ENCODE measurements at places on chromosomes 7 and 10. TPM values are rescaled to one million over a fixed set of nuclear protein-coding genes. Genes with fewer than 3 reads are reported as not detected.

DNA sequence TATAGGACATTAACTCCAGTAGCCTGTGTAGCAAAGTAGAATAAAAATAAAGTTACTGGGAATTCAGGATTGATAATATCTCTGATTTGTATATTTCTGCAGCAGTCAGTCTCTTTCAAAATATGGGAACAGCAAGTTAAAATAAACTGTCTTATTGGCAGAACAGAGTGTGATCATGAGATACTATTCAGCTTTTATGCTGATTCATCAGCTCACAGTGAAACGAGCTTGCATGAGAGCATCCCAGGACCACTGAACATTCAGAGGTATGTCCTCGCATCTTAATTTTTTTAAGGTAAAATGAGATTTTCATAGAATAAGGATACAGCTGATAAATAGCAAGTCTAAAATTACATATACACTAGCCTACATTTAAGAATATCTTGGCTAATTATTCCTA, 282.5 kb upstream of the MYO3A start:
- DNase-seq: no peak

DNA sequence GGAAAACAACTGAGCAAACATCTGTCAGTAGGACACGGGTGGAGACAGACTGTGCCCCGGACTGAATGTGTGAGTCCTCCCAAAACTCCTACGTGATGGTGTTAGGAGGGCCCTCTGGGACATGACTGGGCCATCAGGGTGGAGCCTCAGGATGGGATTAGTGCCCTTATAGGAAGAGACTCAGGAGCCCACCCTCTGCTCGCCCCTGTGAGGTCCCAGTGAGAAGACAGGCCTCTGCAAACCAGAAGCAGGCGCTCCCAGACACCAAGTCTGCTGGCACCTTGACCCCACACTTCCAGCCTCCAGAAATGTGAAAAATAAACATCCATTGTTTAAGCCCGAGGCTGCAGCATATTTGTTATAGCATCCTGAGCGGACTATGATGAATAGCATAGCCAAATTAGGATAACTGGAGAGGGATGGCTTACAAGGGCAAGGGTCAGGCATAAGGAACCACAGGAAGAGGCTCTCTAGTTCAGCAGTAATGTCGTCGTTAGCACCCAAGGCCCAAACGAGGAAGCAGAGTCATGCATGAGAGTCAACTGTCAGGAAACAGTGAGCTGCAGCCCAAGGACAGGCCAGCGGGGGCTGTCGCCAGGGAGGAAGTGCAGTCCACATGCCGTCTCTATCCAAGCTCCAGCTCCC, 50.6 kb downstream of the PTPRN2 start:
- DNase-seq: no peak

- DNase-seq: no peak
Measured at GRCh38 chr10:114754445-114755320, 66.9 kb upstream of the FHIP2A start.

DNA sequence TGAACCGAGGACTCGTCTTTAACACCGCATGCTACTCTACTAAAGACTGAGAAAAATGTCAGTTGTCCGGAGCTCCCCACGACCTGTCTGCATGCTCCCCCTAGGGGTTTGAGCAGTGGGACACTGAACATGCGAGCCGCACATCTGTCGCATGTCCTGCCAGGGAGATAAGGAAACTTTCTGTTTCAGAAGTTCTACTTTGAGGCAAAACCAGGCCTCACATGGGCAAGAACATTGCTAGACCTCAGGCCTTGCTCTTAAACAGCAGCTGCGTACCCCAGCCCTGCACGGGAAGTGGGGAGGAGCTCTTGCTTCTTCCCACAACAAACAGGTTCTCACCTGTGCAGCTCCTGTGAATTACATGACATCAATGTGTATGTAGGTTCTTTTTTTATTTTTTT, 30.3 kb upstream of the HERPUD2 start:
- DNase-seq: no peak

DNA sequence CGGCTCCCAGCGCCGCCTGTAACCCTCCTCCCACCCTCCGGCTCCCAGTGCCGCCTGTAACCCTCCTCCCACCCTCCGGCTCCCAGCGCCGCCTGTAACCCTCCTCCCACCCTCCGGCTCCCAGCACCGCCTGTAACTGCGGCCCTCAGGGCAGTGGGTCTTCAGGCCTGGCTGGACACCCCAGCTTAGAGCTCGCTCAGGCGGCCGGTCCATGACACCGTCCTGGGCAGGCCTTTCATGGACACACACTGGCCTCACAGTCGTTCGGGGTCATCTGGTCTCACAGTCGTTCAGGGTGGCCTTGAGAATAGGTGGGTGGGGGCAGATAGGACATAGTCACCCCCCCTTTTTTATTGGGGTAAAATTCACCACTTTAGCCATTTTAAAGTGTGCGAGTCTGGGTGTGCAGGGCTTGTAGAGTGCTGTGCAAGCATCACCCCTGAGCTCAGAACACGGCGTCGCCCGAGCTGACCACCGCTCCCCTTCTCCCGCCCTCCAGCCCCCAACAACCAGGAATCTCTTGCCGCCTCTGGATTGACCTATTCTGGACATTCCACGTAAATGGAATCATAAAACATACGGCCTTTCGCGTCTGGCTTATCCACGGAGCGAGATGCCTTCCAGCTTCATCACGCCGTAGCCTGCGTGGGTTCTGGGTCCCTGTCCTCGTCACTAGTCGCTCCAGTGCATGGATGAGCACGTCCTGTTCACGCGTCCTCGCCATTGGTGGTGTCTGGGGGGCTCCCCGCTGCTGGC, 41.1 kb upstream of the CFAP46 start:
- DNase-seq: no peak

DNA sequence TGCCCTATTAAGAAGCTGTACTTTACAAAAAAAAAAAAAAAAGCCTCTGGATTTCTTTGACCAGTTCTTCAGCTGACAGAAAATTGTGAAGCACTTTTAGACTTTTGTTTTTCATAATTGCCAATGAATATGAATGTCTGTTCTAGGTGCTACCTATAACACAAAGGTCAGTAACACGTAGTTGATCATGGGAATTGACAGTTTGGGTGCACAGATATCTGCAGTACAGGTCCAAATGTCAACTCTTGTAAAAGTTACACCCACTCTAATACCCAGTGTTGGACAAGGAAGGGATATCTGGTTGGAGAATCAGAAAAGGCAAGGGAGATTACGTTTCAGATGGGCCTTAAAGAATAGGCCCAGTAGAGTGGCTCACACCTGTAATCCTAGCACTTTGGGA, 1.8 kb downstream of the REEP3 start:
- no peak for DNase-seq

DNA sequence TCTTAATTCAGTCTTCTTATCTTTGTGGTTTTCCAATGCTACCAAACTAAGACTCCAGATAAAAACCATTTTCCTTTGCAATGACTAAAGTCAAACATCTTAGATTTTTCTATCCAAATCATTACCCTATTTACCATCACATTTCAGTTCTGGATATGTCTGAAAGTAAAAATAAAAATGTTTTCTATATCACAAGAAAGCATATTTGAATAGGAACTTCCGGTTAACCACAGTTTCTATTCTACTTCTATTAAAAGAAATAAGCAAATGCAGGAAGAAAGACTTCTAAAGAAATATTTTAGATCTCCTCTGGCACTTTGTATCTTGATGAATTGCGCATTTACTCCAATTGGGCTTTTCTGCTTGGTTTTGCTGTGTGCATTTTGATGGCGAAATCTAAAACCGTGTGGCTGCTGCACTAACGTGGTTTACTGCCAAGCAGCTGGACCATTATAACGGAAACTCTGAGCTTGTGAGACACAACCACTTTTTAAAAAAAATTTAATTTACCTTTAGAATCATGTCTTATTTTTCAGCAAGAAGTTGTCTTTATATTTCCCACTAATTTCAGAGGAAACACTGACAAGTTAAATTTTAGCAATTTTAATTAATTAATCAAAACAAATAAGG, 146.1 kb downstream of the VPS50 start:
- DNase-seq: no peak

DNA sequence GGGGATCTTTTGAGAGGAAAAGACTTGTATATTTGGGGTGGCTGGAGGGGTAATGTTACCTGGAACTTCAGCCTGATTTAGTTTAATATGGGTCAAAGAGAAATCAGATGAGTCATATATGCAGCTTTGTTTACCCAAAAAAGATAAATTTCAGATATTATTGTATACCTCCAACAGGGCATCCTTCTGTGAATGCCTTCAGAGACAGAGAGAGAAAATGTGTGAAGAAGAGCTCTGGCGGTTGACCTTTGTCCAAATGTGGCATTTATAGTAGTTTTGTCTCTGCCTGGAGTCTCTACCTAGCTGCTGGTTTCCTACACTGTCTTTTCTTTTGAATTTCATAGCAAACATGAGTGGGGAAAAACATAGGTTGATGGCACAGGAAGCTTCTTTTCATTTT, 21.6 kb downstream of the LRMDA start:
- DNase-seq: no peak

DNA sequence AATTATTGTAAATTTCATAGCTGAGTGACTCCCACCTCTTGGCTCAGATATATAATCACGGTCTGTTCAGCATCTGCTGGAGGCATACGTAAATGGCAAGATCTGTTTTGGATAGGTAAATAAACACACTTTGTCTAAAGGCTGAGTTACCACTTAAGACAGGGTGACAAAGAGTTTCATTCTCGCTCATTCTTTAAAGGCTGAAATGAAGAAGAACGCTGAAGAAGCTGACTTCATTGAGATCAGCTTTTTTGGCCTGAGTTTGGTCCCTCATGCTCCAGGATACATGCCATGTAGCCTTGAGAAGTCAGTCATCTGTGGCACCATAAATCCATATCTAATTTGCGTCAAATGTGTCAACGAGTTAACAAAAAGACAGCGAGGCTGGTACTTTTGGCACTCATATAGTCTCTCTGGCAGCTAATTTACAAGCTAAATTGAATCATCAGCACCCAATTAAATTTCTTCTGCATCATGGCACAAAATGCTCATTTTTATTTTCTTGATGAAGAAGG, 309.9 kb downstream of the GPAM start:
- no peak for DNase-seq

The FAM170B gene
- total RNA-seq: not detected

DNA sequence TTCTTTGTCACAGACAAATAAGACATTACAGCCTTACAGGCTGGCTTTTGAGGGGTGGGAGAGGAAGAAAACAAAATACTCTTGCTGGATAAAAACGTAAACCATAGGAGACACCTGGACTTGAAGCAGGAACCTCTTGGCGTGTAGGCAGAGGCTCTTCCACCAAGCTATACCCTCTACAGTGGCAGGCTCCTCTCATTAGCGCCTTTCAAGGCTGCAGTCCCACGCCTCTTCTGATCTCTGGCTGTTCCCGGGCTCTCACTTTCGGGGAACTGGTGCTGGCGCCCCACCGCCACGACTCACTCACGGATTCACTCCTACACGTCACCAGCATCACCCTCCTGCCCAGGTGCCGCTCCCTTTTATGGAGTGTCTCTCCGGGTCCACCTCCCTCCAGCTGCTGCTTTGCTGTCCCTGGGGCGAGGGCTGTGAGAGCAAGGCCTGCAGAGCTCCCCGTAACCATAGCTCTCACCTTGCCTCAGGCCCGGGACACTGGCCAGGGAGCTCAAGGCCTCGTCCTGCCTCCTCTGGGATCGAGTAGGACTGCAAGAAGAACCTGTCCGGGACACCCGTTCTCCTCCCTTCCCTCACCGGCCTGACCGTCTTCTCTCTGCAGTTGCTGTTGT, 62.6 kb downstream of the ZNF777 start:
- DNase-seq: no peak

The RAB19 gene
- 3.8 TPM for total RNA-seq

GRCh38 chr10:33509231-33509831, 174.9 kb upstream of the NRP1 start:
- DNase-seq: no peak

GRCh38 chr7:150968734-150969372, 9.3 kb downstream of the KCNH2 start:
- peak; percentile 70 for DNase-seq

The NRCAM gene
- 0.38 TPM for total RNA-seq

DNA sequence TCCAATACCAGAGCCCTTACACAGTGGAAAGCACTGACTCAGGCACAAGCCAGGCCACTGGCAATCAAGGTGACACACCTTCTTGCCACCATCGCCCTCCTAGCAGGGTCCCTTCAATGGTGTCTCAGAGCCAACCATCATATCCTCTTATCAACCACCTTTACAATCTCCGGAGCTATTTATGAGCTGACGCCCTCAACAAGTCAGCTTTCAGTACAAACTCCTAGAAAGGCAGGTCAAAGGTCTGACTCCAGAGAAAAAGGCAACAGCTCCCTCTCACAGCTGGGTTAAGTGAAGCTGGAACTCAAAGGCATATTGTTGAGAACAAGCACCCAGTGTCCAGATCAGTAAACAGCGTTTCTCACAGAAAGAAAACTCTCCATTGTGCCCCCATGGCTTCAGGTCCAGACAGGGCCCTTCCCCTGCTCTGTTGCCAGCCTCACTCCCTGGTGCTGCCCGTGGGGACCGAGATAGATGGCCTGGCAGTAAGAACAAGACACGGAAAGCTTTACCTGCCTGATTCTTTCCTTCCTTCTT, 2.4 kb downstream of the ZNF3 start:
- DNase-seq: no peak

DNA sequence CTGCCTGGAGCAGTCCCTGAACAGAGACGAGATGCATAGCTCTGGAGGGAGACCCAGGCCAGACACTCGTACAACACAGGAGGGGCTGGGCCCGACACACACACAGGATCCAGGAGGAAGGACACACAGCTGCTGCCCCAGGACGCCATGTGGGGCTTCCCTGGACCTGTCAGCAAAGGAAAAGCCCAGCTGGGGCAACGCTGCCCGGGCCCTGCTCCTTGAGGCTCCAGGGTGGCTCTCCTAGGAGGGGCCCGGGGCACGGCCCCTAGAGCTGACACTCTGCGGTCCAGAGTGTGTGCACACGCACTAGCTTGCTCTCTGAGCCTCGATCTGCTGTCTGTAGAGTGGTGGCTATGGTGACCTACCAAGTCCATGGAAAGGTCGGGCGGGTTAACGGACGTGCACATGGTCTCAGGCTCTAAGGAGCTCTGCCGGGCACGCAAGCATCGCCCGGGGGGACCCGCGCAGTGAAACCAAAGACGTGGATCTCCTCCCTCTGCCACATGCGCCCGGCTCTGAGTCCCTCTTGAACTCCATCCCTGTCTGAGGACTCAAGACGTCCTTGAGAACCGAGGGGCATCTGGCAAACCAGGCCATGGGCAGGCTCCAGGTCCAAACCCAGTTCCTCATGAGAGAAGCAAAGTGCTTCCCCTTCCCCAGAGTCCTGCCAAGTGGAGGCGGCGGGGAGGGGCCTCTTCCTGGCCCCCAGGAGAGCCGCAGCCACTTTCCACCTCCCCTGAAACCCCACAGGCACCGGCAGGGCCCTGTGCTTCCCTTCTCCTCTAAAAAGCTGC, 279.0 kb downstream of the ELFN1 start:
- no peak for DNase-seq

The NPFFR1 gene
- total RNA-seq: not detected

Measured in H7 (cell line).